ENCODE measurements at places on chromosomes 2 and 18.

DNA sequence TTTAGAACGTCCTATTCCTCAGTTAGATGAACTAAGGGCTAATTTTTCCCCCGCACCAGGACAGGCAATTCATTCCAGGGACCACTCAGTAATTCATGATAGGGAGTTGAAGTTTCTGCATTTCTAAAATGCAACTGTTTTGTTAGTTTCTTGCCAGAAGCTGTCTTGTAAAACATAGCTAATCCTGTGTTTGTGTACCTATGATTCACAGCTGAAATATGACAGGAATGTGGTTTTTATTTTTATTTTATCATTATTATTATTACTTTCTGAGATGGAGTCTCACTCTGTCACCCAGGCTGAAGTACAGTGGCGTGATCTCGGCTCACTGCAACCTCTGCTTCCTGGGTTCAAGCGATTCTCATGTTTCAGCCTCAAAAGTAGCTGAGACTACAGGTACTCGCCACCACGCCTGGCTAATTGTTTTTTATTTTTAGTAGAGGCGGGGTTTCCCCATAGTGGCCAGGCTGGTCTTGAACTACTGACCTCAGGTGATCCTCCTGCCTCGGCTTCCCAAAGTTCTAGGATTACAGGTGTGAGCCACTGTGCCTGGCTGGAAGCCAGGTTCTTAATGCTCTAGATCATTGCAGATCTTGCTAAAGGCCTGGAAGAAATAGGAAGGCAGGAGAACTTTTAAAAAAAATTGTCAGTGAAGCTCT is 154.8 kb upstream of the FHL2 start:
- DNase-seq = peak; percentile 4

- peak; percentile 83 for DNase-seq
These were observed 35.4 kb downstream of the INPP4A start for GRCh38 chr2:98479959-98480524.

- peak; percentile 76 for DNase-seq
These were observed 65.5 kb downstream of the DGKD start for GRCh38 chr2:233419602-233420391.

DNA sequence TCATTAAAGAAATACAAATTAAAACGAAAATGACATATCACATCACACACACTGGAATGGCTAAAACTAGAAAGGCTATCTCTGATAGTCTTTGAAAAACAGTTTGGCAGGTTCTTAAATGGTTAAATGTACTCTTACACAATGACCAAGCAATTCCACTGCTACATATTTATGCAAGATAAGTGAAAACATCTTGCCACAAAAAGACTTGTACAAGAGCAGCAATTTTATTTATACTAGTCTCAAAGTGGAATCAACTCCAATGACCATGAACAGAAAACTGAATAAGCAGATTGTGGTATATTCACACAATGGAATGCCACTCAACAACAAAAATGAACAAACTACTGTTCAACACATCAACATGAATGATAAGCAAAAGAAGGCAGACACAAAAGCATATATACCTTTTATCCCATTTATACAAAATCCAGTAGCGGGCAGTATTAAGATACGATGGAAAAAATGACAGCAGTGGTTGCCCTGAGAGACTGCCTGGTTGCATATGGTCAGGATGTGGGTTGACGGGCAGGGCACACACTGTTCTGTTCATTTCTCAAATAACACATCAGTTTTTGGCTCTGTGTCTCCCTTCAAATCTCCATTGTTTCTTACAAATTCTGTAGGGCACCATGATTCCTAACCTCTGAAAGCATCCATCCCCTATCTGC is 25.4 kb downstream of the SP100 start:
- peak; percentile 82 for DNase-seq

- DNase-seq = no peak
These were observed 460.4 kb downstream of the STK39 start for GRCh38 chr2:167787021-167787420.

- no peak for DNase-seq
These were observed 140.0 kb upstream of the ST6GAL2 start for GRCh38 chr2:107025869-107026380.

GRCh38 chr18:22241921-22242361 is 72.6 kb downstream of the GATA6 start:
- no peak for DNase-seq

DNA sequence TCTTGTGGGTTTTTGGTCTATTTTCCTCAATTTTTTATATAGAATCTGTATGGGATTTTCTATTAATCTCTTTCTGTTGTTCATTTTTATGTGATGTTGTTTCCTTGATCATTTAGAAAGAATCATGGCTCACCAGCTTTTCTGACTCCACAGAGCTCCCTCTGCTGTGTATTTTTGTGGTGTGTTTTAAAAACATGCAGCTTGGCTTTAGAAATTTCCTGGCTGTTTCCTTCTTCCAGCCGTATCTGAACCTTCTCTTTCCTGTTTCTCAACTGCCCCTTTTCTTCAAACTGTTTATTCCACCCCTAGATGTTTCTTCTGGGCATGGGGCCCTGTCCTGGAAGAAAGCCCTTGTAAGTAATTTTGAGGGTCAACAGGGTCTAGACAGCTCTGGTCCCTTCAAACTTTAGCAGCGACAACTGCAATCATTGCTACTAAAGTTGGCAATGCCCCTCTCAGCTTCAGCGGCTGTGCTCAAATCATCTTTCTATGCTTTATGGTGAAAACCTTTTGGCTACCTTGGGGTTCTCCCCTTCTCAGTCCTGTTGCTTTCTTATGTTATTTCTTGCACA is 17.6 kb upstream of the COPS8 start:
- no peak for DNase-seq

- DNase-seq = no peak
These were observed 1579.2 kb upstream of the ACVR2A start for GRCh38 chr2:146265656-146266055.

GRCh38 chr2:217353591-217353990 is 493.7 kb upstream of the TNP1 start:
- no peak for DNase-seq

All from activated effector memory CD4-positive, alpha-beta T cell treated with anti-CD3 and anti-CD28 coated beads, Interleukin-2, amount 50 U/mL, for 16 hours (primary cell).